Right renal pelvis (tissue), 4 donors: ENCODE measurements at places on chromosomes 5 and 9. TPM values are rescaled to one million over a fixed set of nuclear protein-coding genes. Genes with fewer than 3 reads are reported as not detected.

GRCh38 chr5:1130218-1130946 is 18.5 kb upstream of the SLC12A7 start:
- DNase-seq: no peak

- no peak for DNase-seq
These were observed 8.3 kb downstream of the CDK5RAP2 start for GRCh38 chr9:120571443-120572257.

KLF4 gene
- 7.9 TPM for polyA plus RNA-seq

DNA sequence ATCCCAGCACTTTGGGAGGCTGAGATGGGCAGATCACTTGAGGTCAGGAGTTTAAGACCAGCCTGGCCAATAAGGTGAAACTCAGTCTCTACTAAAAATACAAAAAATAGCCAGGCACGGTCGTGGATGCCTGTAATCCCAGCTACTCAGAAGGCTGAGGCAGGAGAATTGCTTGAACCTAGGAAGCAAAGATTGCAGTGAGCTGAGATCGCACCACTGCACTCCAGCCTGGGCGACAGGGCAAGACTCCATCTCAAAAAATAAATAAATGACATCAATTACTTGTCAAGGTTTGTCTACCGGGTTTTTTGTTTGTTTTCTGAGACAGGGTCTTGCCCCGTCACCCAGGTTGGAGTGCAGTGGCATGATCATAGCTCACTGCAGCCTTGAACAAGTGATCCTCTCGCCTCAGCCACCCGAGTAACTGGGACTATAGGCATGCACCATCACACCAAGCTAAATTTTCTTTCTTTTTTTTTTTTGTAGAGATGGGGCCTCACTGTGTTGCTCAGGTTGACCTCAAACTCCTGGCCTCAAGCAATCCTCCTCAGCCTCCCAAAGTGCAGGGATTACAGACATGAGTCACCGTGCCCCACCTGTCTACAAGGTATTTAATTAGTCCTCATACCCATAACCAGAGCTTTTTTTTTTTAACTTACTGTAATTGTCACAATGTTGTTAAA is 64.9 kb downstream of the SUSD1 start:
- DNase-seq: no peak

TTF1 gene
- polyA plus RNA-seq: 20.5 TPM

DNA sequence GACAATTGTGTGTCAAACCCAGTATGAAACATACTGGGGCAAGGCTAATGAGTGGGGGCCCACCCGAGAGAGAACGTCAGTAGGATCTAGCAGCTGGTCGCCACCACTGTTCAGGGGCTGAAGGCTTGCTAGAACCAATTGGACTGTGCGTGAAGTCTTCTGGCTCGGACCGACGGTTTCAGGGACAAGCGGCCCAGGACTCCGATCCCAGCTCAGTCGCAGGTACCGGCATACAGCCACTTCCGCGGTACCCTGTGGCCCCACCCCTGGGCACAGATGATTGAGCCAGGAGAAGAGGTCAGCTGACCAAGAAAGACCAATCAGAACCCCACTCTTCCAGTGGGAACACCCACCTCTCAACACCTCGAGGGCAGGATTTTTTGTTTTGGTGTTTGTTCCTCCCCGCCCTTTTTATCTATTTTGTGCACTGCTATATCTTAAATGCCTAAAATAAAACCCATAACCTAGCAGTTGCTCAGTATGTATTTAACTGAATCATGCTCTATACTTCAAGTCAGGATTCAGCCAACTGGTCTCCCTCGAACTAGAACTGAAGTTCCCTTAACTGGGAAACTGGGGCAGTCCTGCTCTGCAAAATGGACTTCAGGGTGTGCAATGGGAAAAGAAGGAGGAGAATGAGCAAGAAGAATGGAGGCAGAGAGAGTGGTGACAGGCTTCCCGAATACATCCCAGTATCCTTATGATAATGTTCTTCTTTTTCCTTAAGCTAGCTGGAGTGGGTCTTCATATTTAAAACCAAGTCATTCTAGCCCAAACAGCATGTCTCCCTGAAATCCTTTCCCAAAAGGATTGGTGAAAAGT is 21.1 kb upstream of the CPEB4 start:
- no peak for DNase-seq

GRCh38 chr5:134620634-134621033 is 12.0 kb downstream of the SAR1B start:
- no peak for DNase-seq

- no peak for DNase-seq
These were observed 21.1 kb upstream of the CARTPT start for GRCh38 chr5:71697967-71698366.

GRCh38 chr5:65078331-65078730 is 309.6 kb downstream of the CWC27 start:
- no peak for DNase-seq

GRCh38 chr5:67339219-67339767 is 142.7 kb upstream of the CD180 start:
- DNase-seq: no peak

GRCh38 chr9:33151007-33151557 is 16.1 kb downstream of the B4GALT1 start:
- no peak for DNase-seq

DNA sequence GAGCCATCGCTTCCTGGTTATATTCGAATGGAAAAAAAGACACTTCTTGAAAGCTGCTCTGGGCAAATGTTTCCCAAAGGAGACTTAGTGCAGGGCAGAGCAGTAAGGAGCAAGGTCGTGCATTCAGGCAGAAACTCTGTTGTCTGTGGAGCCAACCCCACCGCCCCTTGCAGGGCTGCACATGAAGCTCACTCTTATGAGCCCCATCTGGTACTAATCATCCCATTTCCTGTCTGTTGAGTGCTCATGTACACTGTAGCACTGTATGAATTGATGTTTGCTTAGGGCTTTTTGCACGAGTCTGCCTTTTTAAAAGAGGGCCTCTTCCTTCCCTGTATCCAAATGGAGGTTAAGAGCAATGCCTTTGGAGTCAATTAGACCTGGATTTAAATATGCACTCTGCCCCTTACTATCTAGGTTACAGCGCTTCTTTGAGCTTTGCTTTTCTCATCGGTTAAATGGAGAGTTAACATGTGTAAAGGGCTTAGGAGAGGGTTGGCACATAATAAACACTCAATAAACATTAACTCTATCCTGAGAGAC is 25.4 kb downstream of the HMHB1 start:
- no peak for DNase-seq

DOK3 gene
- polyA plus RNA-seq: 6.3 TPM

RXRA gene
- polyA plus RNA-seq: 45.9 TPM

GRCh38 chr5:56350597-56351170 is 117.6 kb upstream of the ANKRD55 start:
- DNase-seq: no peak

ACTBL2 gene
- not detected for polyA plus RNA-seq

- no peak for DNase-seq
These were observed 151.0 kb downstream of the LPAR1 start for GRCh38 chr9:110887276-110887675.

GRCh38 chr5:94761786-94762185 is 143.3 kb downstream of the SLF1 start:
- DNase-seq: no peak

DNA sequence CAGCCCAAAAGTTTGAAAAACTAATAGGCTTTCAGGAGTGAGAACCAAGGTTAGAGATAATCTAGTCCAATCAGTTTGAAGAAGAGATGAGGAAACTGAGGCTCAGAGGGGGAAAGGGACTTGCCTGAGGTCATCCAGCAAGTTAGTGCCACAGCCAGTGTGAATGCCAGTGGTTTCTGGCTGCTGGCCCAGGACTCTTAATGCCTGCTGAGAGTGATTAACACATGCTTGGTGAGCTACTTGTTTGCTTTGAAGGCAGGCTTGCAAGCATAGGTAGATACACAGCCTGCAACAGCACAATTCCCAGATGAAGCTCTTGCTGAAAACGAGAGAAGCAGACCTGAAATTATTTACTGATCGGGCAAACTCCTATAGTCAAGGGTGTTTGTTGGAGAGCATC is 591.6 kb upstream of the SGCD start:
- no peak for DNase-seq

DNA sequence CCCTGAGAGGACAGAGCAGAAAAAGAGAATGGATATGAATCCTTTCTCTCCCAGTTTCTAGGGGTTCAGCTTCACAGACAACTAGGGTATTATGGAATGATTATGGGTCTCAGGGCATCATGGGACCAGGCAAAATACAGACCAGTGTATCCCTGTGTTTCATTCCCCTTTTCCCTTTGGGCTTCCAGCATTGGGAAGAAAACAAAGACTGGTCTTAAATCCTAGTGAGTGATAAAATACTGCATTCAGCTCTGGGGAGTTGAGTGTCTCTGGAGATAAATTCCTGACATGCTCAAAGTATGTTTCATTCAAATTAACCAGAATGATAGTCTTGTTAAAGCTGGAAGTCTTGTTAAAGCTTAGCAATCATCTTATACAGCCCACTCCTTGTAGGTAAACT is 2.4 kb upstream of the POU4F3 start:
- DNase-seq: no peak

DNA sequence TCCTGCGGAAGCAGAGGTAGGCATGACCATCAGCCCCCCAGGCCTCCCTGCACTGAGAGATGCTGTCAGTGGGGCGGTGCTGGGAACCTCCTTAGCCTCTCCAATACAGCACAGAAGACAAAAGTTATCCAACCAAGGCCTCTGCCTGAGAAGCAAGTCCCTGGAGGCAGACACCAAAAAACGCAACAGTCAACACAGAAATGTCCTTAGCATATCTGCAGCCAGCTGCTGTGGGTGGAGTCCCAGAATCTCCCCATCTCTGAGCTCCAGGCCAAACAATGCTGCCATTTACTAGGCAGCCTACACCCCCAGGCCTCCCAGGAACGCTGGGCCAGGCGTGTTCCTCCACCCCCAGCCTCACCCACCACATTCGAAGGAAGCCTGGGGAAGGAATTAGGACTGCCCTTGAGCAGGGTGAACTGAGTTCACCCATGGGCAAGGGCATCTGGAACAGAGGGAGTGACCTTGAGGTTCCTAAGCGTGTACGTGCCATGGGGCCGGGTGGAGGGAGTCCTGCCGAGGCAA is 43.7 kb downstream of the STK10 start:
- no peak for DNase-seq

ANKRD20A1 gene
- 2.6 TPM for polyA plus RNA-seq

DNA sequence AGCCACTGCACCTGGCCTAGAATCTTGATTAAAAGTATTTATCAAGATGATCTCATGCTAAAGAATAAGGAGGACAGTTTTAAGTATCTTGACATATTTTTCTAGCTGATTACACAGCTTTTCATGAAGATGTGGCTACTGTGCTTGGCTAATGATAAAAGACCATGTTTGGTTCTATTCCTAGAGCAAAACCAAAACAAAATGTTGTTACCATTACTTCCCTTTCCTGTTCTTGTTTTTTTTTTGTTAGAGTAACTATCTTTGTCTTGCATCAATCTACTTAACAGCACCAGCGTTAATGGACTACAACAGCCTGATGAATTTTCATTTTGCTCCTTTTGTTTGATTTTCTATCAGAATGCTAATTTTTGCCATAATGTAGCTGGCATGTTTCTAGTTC is 86.2 kb upstream of the DHFR start:
- no peak for DNase-seq

GRCh38 chr9:4243877-4244812 is 55.7 kb downstream of the GLIS3 start:
- no peak for DNase-seq

DNA sequence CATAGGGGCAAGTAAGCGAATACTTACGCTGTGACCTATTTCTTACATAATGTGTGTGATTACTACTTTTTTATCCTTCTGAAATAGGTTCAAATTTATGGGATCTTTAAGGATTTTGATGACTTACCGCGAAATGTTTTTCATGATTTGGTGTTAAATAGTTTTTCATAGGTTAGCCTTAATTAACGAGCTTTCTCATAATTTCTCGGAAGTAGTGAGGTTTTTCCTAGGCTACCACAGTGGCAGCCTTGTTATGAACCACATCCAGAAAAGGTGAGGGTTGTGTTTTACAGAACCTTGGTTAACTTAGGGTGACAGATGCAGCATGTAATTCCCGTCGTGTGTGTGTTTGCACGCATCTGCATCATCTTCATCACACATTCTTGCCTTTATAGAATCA is 1.3 kb downstream of the SH3GL2 start:
- DNase-seq: no peak

- DNase-seq: no peak
These were observed 639 bp downstream of the PCDH1 start for GRCh38 chr5:141877356-141878185.

- DNase-seq: no peak
These were observed 151.4 kb downstream of the HSD17B3 start for GRCh38 chr9:96150324-96151227.

DAB2 gene
- 191 TPM for polyA plus RNA-seq

GRCh38 chr5:34517249-34517648 is 138.9 kb upstream of the RAI14 start:
- DNase-seq: no peak

GOLGA1 gene
- polyA plus RNA-seq: 15.3 TPM

DNA sequence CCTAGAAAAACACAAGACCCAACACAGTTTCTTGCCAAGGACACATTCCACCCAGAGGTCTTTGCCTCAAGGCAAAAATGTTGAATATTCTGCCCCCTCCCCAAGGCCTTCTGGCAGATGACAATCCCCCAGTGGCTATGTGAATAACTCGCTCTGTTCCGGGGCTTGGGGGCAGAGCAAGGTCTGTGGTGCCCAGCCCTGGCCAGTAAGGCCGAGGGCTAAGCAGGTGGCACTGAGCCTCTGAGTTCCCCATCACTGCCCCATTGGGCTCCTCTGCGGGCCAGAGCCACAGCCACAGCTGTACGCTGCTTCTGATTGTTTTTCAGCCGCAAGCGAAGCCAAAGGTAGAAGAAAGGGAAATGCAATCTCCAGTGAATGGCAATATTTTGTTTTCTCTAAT is 567.9 kb downstream of the CCDC171 start:
- DNase-seq: no peak

DNA sequence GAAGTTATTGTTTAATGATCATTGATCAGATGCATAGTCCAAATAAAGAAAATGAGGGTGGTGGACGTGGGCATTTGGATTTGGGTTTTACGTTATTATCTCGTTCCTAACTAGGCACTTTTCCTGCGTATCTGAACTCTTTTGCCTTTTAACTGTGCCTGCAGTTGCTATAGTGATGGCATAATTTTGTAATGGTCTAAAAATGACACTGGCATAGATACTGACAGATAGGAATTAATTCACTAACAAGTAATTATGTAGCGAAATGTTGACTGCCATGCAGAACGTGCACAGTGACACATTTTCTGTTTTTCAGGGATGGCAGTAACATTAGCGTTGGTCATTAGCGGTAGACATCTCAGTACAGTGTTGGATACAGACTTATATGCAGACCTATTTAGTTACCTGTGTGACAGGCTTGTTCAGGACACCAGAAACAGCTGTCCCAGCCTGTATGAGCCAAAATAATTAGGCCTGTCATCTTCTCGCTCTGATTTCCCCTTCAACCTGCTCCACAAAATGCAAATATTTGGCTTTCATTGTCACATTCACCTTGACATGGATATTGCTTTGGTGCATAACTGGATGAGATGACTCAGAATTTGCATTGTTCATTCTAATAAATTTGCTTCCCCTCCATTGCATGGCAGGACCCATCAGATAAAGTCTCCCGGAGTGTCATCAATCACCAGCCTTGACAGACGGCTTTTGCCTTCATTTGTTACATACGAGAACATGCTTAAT is 413.3 kb upstream of the IRX1 start:
- DNase-seq: no peak
